COR-L47 (cell line): ENCODE measurements at places on chromosomes 6 and 20.

DNA sequence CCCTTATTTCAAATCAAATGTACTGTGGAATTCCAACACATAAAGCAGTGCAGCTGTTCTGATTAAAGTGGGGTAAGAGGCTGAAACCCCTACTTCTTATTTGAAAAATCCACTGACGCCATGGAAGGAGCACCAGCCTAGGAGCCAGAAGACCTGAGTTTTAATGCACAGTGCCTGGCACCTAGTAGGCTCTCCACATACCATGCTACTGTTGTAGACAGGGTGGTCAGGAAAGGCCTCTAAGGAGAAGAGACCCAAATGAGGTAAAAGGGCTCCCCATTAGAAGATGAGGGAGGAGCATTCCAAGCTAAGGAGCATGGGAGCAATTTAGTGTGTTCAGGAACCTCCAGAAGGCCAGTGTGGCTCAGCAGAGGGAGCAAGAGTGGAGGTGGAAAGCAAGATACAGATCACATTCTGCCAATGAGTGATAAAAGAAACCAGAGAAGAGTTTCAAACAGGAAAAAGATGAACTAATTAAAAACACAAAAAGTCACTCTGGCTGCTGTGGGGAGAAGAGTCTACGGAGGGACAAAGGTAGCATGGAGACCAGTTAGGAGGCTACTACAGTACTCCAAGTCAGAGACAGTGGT lies 11.8 kb upstream of the ZNF76 start:
- no peak for DNase-seq

- DNase-seq, result no peak
These were observed 892 bp upstream of the DXO start for GRCh38 chr6:31972709-31973350.

- no peak for DNase-seq
These were observed 199.6 kb downstream of the PKHD1 start for GRCh38 chr6:51887859-51888258.

DNA sequence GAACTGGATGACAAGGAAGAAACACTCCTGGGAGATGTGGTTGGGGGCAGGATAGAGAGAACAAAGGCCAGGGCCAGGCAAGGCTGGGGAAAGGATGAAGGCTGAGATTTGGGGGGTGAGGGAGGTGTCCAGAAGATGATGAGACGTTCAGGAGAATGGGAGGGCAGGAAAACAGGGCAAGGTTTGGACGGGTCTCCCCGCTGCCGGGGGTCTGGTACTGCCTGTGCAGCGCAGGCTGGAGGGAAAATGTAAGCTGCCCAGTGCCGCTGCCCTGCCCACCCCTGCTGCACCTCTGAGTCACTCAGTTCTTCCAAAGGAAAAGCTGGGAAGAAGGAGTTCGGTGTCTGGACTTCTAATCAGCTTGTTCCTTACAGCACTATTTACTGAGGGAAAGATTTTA lies 130.9 kb downstream of the DTNBP1 start:
- DNase-seq, result no peak

DNA sequence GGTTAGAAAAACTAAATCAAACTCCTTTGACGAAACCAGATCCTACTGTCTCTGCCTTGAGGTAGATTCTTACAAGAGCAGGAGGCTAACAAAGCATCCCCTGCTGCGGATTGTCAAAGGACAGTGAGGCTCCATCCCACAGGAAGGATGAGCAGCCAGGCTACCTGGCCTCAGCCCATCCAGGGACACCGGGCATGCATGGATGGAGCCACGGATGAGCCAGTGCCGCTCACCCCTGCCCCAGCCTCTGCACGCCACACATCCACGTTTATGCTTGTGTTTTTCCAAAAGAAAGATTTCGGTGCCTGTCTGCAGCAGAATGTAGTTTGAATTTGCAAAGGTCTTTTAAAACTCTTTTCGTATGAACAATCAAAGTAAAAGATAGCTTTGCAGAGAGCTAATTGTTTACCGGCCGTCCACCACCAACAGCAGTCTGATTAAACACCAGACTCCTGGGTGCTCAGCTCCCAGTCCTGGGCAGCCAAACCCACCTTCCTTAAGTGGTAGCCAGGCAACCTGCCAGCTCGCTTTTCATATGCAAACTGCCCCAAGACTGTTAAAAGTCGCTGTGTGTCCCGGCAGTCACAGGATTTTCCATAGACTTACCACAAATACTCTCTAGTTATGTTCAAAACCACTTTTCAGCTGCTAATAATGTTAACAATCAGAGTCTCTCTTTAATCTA lies 999 bp downstream of the THBS2 start:
- peak; percentile 32 for DNase-seq

- DNase-seq, result no peak
These were observed 526.1 kb upstream of the SPTLC3 start for GRCh38 chr20:12482661-12483060.

DNA sequence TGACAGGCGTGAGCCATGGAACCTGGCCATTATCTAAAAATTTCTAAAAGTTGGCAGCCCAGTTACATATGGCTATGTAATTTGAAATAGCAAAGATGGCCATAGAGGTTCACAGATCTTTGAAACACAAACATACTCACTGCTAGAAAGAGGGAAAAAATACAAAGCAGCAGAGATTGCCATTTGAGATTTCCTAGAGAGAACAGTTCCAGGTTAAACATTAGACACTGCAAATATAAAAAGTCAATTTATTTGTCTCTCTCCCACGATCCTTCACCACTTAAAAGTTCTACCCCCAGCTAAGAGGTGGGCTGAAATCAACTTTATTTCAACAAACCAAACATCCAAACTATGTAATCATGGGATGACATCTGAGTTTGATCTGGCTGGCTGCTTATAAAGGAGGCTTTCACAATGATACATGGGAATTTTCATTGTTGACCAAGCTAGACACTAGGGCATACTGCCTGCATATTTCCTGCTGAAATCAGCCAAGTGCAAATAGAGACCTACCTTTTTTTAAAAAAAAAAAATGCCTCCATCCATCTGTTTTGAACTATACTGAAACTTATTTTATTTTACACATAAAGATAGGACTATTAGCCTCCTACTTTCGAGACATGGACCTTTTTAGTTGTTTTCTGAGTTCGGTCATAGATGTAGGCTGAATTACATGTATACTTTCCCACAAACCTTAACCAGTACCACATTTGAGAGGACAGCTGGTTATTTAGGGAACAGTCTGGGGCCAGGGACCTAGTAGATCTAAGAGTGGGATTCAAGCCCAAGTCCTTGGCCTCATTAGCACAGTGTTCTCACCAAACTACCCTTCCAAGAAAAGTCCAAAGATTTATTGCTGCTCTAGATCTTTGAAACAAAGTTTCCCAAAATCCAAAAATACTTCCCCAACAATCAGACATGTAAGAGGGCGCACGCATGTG lies 16.6 kb downstream of the DCDC2 start:
- DNase-seq, result no peak

- DNase-seq, result no peak
These were observed 83.2 kb downstream of the DLL1 start for GRCh38 chr6:170207586-170208181.

- no peak for DNase-seq
These were observed 85.7 kb downstream of the MRAP2 start for GRCh38 chr6:84119277-84119676.

DNA sequence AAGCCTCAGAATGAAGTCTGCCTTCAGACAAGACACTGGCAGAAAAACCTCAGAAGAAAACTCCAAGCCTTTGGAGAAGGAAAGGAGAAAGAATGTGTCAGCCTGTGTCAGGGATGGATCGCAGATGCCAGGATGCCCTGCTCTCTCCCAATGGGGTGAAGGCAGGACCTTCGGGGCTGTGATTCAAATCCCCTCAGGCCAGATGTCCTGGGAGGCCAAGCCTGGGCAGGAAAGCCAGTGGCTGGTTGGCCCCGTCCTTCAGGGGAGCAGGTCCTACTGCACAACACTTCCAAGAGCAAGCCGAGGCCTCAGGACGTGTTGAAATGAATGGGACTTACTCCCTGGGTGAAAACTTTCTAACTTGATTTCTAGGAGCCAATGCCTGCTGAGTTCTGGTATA lies 36.5 kb downstream of the GJA10 start:
- DNase-seq, result no peak

GRCh38 chr6:52512199-52512598 lies 64.7 kb downstream of the TRAM2 start:
- no peak for DNase-seq

DNA sequence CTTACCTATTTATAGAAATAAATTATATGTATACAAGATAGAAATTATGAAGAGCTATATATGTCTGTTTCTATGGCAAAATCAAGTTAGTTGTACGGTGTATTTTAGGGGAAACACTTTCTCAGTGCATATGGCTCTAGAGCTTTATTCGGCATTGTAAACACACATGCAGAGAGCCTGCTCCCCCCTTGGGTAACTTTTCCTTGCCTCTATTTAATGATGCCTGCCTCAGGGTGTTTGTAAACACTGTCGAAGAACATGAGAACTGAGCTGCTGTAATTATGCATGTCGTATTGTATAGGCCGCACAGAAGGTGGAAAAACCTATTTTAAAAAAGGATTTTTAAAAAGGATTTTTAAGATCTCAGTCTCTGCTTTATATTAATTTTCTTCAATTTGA lies 133.4 kb downstream of the FNDC1 start:
- DNase-seq, result no peak

GRCh38 chr20:9514461-9515213 lies at the start of gene LAMP5:
TSS of gene LAMP5 (plus strand) at chr20:9514590. CDS start at chr20:9514853, 263 bp downstream.
- DNase-seq, result peak; percentile 30

DNA sequence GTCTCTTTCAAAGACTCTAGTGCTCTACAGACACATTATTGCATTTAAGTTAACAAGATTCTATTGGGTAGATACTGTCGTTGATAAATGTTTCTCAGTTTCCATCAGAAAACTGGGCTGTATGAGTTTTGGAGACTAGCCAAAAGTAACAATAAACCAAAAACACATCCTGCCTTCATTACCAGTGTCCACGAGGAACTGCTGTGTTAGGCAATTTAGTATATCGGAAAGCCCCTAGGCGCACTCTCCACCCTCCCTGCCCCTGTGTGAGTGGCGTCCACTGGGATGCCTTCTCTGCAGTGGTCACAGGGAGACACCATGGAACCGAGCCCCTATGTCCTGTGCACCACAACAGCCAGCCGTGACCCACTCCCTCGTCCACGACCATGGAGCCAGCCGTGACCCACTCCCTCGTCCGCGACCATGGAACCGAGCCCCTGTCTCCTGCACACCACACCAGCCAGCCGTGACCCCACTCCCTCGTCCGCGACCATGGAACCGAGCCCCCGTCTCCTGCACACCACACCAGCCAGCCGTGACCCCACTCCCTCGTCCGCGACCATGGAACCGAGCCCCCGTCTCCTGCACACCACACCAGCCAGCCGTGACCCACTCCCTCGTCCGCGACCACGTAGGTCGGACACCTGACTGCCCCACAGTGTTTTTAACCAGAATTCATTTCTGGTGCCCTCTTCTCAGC lies 35.3 kb downstream of the DLL1 start:
- DNase-seq, result no peak

GRCh38 chr6:77454386-77454785 lies 8.9 kb downstream of the HTR1B start:
- DNase-seq, result no peak

DNA sequence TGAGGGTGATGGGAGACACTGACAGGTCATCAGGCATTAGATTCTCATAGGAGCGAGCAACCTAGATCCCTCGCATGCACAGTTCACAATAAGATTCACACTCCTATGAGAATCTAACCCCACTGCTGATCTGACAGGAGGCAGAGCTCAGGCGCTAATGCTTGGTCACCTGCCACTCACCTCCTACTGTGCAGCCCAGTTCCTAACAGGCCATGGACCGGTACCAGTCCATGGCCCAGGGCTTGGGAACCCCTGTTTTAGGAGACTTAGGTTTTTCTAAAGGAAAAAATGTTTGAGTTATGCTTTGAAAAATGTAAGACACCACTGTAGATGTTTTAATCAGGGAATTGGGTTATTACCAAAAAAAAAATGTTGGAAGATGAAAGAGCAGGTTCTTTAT lies 6.7 kb downstream of the HLA-E start:
- no peak for DNase-seq

DNA sequence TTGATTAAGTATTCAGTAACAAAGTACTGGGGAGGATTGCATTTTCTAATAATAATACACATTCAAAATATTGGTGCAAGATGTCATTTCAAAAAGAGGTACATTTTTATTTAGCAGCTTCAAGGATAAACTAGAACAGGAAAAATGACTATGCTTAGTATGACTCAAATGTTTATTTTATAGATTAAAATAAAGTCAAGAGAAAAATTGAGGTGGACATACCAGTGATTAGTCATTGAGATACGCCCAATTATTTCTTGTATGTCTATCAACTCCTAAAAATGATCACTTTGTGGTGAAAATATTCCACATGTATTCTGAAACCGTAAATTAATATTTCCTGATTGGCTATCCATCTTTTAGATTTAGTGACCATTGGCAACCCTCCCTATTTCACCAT lies 96.7 kb downstream of the PHF3 start:
- DNase-seq, result no peak

DNA sequence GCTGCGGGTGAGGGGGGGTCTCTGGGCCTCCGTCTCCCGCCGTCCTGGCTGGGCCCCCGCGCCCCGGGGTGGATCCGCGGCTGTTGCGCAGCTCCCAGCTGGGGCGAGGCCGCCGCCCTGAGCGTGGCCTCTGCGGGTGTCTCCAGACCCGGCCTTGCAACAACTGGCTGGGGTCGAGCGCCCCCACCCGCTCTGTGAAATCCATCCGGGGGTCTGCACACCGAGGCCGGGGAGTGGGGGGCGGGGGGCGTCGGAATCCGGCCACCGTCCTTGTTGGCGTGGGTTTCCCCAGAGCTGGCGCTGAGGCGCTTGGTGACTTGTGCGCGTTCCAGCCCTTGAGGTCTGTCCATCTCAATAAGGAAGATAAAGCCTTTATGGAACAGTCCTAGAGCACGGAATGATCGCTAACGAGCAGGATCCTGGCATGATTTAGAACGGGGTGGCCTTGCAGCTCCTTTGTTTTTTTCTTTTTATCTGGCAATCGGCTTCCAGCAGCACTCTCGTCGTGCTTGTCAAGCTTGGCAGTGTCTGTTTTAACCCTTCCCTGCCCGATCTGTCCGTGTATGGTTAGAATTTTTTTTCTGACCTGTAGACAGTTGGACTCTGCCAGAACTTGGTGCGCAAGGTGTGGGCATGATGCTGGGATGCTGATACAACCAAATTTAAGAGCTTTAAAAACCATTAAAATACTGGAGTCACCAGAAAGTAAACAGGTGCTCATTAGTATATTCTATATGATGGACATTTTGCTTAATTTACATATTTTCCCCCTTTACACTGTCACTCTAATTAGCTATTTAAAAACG lies 675 bp downstream of the DSTN start:
- DNase-seq, result peak; percentile 52

DNA sequence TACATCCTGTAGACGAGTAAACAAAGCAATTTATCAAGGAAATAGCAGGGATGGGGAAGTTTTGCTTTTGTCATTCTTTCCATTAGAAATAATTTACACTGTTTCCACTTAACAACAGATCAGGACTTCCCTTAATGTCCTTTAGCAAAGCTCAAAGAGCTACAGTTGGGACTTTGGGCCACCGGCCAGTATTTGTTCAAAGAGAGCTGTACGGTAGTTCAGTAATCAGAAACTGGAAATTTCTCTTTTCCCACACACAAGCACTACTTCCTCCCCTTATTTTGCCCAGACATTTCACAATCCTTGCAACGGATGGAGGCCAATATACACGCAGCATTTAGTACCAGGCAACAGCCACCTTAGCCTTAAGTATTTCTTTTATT lies 12.1 kb upstream of the HINT3 start:
- DNase-seq, result no peak
